ENCODE measurements at places on chromosomes 1 and 21.

DNA sequence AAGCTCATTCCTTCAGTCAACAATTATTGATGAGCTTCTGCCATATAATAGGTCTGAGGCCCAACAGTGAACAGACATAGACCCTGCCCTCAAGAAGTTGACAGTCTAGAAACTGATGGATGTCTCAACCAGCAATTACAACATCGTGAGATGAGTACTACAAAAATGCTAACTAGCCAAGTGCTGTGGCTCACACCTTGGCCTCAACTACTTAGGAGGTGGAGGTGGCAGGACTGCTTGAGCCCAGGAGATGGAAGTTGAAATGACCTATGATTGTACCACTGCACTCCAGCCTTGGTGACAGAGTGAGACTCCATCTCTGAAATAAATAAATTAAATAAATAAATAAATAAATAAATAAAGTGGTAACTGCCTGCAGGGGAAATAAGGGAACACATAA lies 11.7 kb upstream of the PTP4A2 start:
- no peak for DNase-seq

GRCh38 chr21:36945496-36946138 lies 20.9 kb downstream of the HLCS start:
- DNase-seq, result no peak

DNA sequence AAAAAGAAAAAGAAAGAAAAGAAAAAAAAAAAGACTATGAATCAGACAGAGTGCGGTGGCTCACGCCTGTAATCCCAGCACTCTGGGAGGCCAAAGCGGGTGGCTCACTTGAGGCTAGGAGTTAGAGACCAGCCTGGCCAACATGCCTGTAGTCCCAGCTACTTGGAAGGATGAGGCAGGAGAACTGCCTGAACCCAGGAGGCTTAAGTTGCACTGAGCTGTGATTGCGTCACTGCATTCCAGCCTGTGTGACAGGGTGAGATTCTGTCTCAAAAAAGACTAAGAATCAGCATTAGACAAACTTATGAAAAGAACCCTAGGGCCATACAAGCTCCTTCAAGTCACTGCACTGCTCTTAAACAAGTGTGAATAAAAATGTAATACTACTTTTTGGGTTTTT lies 16.9 kb downstream of the PSMB4 start:
- DNase-seq, result no peak

DNA sequence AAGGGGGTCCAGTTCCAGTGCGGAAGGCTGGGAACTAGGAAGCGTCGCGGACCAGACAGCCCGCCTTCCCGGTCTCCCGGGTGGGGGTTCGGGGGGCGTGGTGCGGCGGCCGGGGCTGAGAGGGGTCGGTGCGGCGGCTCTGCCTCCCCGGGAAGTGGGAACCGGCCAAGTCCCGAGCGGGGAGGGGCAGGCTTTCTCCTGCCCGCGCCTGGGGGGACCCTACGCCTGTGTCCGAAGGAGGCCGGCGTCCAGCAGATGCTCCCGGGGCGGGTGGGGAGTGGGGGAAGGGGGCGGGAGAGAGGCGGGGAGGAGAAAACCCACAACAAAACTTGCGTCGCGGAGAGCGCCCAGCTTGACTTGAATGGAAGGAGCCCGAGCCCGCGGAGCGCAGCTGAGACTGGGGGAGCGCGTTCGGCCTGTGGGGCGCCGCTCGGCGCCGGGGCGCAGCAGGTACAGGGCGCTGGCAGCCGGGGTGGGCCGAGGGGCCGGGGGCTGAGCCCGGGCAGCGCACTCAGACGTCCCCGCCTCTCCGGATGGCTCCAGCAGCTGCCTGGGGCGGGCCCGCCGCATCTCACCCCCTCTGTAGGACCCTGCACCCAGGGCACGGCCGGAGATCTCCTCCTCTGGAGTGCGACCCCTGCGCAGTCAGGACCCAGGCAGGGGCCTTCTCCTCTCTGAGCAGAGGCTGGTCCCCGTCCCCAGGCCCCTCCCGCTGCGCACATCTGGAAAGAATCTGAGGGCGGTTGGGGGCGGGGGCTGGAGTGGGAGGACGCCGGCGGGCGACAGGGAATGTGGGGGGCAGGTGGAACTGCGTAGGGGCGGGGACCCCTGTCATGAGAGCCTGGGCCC lies at the start of gene PODN:
TSS of gene PODN (plus strand) at position 355 of the 849 bp plus-strand sequence. CDS start 7,643 bp downstream, outside the sequence.
- DNase-seq, result no peak

- DNase-seq, result no peak
Observed at GRCh38 chr1:27554759-27555699, 48.9 kb downstream of the AHDC1 start.

- DNase-seq, result no peak
Observed at GRCh38 chr1:3327936-3328590, 126.4 kb upstream of the ARHGEF16 start.

- no peak for DNase-seq
Observed at GRCh38 chr1:232547938-232548484, 81.9 kb downstream of the SIPA1L2 start.

All from CD4-positive, alpha-beta T cell treated with Interleukin-21 for 1 hour (primary cell).